Astrocyte (in vitro differentiated cells and primary cell): ENCODE measurements at places on chromosomes 13 and 19.
A peak's percentile ranks its signal among the peaks of the same experiment; 100 is the strongest.

DNA sequence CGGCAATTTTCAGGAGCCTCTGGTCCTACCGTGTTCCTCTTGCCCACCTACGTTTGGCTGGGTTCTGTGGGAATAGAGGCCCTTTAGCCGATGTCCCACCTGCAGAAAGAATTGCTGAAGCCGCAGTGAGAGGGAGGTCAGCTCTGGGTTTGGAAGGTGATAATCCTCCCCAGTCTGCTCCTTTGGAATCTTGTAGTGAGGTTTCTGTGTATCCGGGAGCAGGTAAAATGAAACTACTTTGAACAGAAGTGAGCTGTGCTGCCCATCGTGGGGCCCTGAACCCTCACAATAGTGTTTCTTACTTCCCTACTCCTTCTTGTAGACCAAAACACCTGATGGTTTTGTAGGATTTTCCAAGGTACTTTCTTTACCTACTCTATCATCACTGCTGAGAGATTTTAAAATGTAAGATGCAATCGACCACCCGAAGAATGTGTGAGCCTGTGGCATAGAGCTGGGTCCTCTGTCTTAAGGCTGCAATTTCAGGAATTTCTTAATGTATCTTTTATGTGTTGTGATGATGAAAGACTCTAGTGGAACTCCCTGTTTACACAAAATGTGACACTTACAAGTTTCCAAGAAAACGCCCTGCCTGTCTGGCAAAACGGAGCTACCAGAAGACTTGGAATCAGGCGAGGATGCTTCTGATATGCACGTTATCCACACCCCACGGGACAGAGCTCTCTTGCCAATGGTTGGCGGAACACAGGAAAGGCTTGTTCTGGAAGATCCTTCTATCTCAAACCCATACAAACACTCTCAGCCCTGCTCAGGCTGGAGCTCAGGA, 76.1 kb downstream of the RGCC start:
- DNase-seq, result no peak

GRCh38 chr13:88005188-88005587, 334.0 kb downstream of the SLITRK5 start:
- DNase-seq, result no peak

- DNase-seq, result no peak
Measured at GRCh38 chr19:1082165-1082927, 12.8 kb downstream of the POLR2E start.

GRCh38 chr13:104315606-104316005, 1249.4 kb upstream of the SLC10A2 start:
- peak; percentile 98 for DNase-seq

GRCh38 chr13:29196409-29197074, 376.4 kb downstream of the MTUS2 start:
- DNase-seq, result no peak

- DNase-seq, result no peak
Measured at GRCh38 chr19:40802300-40803169, 3.5 kb downstream of the EGLN2 start.

DNA sequence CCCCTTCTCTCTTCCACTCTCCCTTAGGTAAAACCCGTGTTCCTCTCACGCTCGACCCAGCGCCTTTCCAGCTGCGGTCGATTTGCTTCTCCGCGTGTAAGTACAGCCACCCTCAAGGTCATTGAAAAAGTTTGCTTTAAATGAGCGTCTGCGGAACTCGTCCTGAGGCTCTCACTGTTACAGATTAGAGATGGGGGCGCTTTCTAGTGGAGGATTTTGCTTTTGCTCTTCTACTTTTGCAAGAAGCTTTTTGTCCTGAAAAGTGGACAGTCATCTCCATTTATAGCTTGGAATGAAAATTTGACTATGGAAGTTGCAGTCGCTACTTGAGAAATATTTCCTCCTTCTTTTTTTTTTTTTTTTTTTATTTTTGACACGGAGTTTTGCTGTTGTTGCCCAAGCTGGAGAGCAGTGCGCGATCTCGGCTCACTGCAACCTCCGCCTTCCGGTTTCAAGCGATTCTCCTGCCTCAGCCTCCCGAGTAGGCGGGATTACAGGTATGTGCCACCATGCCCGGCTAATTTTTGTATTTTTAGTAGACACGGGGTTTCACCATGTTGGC, 595 bp upstream of the RAB20 start:
- DNase-seq, result peak; percentile 36

DNA sequence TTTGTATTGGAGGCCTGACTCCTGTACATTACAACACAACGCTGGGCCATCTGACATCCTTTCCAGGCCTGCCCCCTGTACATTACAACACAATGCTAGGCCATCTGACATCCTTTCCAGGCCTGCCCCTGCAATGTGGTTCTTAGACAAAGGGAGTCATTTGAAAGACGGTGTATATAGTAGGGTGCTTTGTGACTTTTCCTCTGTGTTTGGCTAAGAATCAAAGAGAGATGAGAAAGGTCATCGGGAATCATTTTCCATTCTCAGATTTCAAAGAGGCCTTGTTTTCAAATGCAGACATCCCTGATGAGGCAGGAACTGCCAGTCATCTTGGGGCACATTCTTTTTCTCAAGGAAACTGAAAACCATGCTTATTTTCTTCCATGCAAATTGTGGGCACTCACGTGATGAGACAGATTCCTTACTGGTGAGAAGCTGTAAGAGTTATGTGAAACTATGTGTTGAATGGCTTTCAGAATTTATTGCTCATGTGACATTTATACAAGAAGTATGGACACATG, 551.6 kb downstream of the MYO16 start:
- peak; percentile 95 for DNase-seq

DNA sequence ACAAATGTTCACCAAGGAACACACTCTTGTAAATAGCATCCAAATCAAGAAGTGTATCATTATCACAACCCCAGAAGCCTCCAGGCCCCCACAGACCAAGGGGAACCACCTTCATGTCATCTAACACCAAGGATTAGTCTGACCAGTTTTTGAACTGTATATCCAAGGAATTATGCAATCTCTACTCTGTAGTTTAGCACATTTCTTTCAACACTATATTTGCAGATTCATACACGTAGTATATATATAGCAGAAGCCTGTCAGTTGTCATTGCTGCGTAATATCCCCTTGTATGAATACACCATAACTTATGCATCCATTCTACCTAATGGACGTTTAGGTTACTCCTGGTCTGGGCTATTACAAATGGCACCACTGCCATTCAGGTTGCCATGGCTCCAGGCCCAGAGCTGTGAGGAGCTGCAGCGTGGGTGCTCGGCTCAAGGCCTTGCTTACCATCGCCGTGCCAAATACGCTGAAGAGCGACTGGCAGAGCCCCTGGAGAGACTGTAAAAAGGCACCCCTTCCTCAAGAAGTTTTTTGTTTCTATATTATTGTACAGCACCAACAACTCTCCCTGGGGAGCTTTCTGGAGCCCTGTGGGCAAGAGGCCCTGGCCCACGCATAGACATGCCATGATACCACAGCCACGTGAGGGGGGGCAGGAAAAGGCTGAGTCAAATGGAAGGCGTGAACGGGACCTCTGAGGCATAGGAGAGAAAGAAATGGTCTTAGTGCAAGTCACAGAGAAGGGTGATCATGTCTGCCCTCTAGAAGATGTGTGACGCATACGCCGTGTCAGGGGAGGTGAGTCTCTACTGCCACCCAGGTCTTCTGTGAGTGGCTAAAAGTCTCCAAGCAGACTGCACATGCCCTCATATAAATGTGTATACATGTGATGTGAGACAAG, 10.8 kb downstream of the LATS2 start:
- no peak for DNase-seq

DNA sequence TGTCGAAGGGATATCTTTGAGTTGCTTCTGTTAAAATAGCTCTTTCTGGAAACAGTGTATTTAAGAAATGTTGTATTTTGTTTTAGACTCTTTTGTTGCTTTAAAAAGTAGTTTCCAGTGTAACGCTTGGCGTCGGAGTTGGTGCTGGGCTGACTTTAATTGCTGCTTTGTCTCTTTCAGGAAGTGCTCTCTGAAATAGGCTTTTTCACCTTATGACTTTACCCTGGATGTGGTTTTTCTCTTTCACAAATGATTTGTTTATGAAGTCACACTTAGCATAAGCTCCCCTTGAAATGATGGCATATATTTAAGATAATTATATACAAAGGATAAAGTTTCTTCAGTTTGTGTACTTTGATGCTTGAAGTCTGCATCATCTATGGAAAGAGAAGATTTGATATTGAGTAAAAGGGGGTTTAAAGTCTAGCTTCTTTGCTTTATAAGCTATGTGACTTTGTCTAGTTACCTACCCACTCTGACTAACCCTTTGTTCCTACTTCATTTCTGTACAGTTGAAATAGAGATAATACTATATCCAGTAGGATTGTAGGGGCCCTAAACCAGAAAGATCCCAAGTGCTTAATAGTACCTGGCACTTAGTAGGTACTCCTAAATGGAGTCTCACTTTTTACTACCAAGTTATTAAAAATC, at the start of gene GPR18:
Gene GPR18, minus strand, starts transcription at position 170 of the 651 bp plus-strand sequence. CDS start 2,507 bp downstream, outside the sequence.
- no peak for DNase-seq

DNA sequence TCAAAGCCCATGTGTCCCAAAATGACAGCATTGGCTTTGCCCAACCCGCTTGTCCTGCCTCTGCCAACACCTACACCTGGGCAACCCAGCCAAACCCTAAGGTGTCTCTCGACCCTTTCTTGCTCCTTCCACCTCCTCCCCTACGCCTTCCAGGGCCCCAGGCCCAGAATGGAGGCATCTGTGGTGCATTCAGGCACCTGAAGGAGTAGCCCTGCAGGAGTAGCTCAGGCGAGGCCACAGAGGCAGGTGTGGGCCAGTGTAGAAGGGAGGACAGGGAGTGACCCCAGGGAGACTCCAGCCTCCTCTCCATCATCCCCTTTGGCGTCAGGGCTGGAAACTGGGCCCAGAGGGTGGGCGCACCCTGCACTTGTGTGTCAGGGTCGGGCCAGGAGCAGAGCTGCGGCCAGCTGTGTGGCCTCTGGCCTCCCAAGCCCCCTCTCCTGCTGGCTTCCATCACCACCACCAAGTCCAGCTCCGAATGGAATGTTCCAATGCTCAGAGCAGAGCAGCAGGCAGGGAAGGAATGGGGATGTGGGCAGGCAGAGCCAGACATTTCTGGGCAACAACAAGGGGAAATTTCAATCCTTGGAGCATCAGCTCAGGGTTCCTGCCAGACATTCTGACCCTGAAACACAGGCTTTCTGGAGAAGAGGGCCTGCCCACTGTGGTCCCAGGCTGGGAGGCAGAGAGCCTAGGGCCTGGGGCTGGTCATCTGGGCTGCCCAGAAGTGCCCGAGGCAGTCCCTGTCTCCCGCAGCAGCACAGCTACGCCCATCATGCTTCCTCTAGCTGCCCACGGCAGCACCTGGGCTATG, 16.4 kb downstream of the PLEKHF1 start:
- peak; percentile 57 for DNase-seq

DNA sequence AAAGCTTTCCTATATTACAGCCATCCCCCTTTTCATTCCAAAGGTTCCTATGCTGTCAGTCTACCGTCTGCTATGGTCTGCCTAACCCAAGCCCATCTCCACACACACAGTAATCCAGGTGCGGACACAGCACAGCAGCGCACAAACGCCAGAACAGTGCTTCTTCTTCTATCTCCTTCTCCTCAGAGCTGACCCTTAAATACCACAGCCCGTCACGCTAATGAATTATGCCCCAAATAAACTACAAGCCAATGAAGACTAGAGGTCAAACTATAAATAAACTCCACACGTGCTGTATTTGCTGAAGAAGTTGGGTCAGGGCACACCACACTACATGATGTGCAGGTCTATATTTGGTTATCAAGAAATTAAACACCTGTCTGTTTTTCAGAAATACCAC, 71.8 kb downstream of the TBC1D4 start:
- DNase-seq, result no peak

- no peak for DNase-seq
Measured at GRCh38 chr13:110326263-110326904, 19.3 kb downstream of the COL4A2 start.

DNA sequence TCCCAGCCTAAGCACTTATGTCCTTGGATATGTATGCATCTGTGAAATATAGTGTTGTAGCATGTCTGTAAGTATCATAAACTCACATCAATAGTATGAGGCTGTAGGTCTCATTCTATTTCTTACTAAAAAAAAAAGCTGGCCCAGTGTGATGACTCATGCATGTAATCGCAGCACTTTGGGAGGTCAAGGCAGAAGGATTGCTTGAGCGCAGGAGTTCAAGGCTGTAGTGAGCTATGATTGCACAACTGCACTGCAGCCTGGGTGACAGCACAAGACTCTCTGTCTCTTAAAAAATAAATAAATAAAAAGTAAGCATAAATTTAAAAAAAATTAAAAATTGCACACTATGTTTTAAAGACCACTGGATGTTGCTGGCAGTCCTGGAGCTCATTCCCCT, 79.1 kb upstream of the SPATA13 start:
- DNase-seq, result no peak

DNA sequence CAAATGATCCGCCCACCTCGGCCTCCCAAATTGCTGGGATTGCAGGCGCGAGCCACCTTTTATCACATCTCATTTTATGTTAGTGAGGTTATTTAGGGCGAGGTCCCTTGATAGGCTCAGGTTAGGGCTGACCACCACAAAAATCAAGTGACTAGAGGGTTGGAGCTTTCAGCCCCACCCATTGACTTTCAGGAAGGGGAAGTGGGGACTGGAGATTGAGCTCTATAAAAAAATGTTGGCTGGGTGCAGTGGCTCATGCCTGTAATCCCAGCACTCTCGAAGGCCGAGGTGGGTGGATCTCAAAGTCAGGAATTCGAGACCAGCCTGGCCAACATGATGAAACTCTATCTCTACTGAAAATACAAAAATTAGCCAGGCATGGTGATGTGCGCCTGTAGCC, 20.1 kb downstream of the FPR3 start:
- no peak for DNase-seq

DNA sequence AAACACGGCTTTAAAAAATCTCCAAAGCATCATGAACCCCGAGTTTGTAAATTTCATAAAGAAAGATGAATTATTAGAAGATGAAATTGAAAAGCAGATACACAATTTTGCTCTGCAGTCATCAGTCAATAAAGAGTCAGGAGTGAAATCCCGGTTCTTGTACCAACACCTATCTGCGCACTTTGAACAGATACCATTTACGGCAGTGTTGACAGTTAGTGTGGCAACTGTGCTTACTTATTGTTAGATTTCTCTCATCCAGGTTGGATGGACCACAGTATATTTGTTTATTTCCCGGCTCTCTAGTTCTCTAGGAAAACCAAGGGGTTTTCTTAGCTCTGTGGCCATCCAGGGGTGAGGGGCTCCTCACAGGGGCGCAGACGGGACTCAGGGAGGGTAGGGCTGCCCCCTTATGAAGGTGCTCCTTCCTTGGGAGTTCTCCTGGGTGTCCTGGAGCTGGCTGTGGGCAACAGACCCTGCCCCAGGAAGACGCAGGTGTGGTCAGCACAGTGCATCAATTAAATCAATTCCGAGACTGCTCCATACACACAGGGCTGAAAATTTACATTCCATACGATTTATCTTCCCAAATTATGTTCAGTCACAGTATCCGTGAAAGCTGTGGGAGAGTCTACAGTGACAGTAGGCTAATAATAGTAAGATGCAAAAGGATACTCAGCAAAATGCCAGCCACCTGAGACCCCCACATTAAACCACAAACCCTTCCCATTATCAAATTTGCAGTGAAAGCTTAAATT, 107.0 kb upstream of the C1QTNF9B start:
- DNase-seq, result no peak

DNA sequence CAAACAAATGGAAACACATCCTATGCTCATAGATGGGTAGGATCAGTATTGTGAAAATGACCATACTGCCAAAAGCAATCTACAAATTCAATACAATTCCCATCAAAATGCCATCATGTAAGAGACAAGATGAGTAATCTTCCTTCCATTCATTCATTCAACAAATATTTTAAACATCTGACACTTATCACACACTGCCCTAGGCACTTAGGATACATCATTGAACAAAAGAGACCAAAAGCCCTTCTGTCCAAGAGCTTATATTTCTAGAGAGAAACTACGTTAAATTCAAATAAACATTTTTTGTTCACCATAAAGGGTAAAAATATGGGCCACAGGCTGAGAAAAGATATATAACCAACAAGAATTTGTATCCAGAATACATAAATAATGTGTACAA, 20.5 kb upstream of the LHFPL6 start:
- no peak for DNase-seq
